ENCODE measurements at places on chromosomes 7 and 10.

DNA sequence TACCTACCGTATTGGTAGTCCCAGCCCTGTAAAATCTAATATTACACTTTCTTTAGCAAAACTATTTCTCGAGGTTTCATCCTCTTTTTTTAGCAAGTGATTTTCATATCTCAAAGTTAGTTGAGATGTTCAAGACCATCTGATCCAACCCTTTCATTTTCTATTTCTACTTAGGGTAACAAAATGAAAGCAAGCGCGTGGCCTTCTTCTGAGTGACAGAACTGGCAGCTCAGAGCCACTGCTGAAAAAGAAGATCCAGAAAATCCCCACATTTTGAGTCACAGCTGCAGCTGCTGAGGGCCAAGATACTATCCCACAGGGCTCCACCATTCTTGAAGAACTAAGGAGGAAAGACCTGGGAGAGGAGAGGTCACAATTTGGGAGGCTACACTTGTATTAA lies 24.8 kb upstream of the ZNF800 start:
- no peak for DNase-seq

GRCh38 chr10:31646519-31646918 lies 282.1 kb downstream of the ARHGAP12 start:
- no peak for DNase-seq

DNA sequence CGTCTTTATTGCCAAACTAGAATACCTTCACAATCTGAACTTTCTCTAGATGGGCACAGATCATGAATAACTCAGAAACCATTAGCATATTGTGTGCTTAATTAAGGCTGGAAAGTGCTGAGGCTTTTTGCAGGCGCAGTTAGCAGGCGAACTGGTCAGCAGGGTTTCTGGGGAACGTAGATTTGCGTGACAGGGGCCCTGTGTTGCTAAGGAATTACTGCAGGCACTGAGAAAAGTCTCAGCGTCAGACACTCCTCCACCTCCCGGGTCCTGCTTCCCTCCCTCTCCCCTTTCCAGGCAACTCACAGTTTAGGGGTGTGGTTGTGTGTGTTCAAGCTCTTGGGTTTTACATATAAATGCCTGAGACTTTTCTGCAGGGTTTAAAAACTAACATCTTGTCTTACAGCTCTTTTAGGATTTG lies 2.2 kb downstream of the MAP3K8 start:
- DNase-seq: no peak

GRCh38 chr10:130074639-130075038 lies 36.0 kb downstream of the C10orf143 start:
- no peak for DNase-seq

DNA sequence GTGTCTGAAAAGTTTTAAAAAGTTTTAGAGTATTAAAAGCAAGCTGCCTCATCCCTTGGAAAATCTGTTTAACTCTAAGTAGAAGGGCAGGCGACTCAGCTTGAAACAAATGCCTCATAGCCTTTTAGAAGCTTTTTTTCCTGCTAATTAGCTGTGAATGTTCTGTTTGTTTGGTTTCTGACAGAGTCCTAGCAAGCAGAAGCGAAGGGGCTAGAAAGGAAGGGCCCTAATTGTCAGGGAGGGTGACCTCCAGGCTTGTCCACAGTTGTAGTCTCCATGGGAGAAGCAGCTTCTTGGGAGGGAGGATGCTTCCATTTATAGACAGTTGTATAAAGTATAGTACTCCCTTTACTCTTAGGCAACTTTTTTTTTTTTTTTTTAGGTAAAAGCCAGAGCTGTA lies 90.9 kb downstream of the DNAJC1 start:
- no peak for DNase-seq

DNA sequence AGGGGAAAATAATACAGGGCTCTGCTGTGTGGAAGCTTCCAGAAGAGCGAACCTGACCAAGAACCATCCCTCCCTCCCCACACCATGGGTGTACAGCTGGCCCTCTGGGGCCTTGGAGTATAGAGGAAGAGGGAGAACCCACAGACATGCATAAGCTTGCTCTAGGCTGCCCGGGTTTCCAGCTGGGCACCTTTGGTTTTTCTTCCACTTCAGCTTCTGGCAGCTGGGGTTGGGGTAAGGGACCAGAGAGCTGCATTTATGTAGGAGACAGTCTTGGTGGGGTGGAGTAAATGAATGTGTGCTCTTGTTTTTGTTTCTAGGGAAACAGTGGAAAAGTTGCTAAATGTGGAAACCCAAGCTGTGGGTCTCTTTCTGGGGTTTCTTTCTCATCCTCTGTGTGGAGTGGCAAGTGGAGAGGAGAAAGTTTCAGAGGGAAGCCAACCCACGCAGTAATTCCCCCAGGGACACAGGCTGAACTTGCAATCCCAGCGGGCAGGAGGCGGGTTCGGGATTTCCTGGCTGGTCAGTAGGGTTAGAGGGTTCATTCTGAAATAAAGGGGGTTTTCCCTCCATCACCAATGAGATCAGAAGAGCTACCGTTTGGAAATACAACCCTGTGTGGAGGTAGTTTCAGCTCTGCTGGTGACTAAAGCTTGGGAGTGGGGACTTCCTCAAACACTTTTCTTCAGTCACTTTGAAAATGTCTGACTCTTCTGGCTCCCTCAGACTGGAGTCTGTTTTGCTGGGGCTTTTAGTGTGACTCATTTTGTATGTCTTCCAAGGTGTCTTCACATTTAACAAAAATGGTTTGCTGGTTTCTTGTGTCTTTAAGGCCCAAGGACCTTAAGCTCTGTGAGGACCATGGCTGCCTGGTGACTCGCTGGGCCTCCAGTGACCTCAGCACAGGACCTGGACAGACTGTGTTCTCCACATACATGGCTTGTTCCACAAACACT lies 22.2 kb upstream of the SRGN start:
- peak; percentile 39 for DNase-seq

DNA sequence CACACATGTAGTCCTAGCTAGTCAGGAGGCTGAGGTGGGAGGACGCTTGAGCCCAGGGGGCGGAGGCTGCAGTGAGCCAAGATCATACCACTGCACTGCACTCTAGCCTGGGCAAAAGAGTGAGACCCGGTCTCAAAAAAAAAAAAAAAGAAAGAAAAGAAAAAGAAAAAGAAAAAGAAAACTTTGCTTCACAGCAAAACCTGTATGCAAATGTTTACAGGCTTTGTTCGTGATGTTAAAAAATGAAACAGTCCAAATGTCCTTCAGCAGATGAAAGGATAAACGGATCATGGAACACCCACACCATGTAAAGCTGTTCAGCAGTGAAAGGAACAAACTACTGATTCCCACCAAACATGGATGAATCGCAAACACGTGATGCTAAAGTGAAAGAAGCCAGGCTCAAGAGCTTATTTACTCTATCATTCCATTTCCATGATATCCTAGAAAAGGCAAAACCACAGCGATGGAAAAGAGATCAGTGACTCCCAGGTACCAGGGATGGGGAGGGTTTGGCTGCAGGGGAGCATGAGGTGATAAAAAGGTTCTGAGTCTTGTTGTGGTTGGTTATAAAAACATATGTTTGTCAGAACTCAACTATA lies 15.1 kb downstream of the LRRC20 start:
- no peak for DNase-seq

DNA sequence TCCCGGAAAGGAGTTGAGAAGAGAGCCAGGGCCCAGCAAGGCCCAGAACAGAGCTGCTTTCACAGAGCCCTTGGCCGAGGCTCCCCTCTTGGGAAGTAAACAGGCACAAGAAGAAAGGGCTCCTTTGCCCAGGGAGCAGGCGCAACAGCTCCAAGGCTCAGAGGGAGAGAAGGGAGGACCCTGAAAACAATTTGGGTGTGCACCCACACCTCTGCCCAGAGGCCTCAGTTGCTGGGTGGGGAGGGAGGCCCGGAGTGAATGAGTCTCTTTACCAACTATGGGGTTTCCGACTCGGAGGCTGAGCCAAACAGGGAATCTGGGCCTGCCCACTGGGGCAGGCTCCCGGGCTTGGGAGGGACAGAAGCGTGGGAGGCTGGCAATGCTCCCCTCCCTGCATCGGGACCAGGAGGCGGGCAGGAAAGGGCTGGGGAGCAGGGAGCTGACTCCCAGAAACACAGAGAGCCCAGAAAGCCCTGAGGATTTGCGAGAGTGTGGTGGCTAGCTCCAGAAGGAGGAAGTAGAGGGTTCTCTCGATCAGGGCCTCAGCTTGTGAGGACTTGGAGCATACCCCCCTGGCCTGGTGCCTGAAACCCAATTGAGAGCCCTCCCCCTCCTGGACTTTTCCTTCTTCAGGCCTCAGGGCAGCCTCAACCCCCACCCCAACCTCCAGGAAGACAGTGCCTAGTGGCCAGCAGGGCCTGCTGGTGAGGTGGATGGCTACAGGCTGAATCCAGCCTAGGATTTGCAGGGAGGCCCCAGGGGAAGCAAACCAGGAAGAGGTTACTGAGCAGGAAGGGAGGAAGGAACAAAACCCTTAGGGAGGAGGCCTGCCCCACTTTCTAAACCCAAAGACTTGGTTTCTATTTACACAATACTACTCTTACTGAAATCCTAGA lies 6.2 kb downstream of the C10orf105 start:
- DNase-seq: peak; percentile 54

- no peak for DNase-seq
Observed at GRCh38 chr10:127563718-127564553, 14.8 kb downstream of the NPS start.

DNA sequence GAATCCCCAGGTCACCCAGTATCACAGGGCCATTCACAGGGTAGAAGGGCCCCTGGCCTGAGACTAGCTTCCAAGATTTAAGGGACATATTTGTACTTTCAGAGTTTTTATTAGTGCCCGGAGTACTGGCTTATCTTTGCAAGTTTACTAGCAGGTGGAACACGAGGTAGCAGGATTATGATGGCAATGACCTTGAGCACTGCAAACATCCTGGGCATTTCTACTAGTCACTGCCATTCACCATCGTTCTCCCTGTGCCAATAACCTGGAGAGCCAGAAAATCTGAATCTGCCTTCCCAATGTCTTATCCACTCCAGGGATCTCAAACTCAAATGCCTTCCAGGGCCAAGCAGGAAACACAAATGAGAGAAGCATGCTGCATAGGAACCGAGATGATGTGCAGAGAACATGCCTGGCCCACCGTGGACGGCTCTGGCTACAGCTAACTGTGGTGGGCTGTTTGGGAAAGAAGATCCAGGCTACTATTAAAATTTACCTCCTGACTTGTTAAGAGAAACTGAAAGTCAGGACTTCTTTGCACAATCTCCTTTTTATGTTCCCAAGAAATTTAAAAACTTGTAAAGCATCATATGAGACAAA lies 16.7 kb downstream of the FAM53B start:
- DNase-seq: no peak

- DNase-seq: no peak
Observed at GRCh38 chr7:28835800-28836199, 122.3 kb downstream of the TRIL start.

- peak; percentile 19 for DNase-seq
Observed at GRCh38 chr7:128122576-128123290, 91.5 kb upstream of the LRRC4 start.

DNA sequence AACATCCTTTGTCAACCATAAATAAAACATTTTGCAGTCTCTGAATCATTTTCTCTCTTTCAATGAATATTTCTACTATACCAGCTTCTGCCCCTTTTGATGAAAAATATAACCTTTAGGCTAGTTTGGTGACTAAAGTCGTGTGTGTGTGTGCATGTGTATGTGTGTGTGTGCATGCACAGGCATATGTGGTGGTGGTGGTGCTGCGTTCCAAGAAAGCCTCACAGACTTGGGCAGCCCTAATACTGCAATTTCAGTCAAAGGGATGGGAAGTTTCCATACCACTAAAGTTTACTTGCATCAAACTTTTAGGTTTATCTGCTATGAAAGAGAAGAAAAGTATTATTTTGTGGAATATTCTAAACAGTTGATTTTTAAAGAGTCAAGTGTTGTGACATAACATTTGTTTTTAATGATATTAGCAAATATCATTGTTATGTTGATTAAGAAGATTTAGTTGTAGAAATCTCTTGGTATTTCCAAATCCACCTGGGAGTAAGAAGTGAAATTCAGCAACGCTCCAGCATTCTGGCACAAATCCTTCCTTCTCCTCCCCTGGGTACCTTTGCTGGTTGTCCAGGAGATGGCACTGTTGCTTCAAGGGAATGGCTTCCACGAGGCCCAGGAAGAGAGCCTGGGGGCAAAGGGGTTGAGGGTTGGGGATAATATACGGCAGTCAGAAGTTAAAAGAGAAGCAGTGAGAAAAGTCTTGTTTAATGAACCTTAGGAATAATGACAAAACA lies 41.5 kb downstream of the ASB4 start:
- DNase-seq: no peak

DNA sequence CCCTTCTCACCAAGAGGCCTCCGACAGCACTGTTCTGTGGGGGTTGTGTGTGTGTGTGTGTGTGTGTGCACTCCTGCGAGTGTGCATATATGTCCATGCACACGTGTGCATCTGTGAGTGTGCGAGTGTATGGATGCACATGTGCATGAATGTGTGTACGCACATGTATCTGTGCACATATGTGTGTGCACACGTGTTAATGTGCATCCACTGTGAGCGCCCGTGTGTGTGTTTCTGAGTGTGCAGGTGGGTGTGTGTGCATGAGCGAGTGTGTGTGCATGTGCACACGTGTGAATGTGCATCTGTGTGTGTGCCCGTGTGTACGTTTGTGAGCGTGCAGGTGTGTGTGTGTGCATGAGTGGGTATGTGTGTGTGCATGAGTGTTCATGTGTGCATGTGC lies 48.5 kb upstream of the FOXL3 start:
- no peak for DNase-seq

DNA sequence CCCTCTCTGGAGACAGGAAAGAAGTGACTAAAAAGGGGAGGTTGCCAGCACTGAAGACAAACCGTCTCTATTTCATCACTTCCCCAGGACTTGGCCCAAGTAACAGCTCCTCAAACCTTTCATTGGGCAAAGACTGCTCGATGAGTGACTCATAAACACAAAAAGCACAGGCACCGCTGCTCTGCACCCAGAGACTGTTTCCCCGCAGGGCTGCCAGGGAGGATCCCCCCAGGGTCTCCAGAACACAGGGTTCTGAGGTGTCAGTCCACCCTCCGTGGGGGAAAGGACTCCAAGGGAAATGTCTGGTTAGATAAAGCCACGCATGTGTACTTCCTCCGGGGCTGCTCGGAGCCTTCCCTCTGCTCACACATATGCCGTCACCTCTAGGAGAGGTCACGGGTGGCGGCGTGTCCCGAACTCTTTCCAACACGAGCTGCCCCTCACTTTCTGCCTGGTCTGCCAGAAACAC lies 59.9 kb downstream of the INSIG1 start:
- DNase-seq: peak; percentile 83

- DNase-seq: no peak
Observed at GRCh38 chr10:20686015-20686635, 211.0 kb downstream of the NEBL start.

GRCh38 chr10:118708571-118708970 lies 46.2 kb downstream of the CACUL1 start:
- no peak for DNase-seq

- no peak for DNase-seq
Observed at GRCh38 chr7:104843198-104843597, 170.8 kb upstream of the KMT2E start.

DNA sequence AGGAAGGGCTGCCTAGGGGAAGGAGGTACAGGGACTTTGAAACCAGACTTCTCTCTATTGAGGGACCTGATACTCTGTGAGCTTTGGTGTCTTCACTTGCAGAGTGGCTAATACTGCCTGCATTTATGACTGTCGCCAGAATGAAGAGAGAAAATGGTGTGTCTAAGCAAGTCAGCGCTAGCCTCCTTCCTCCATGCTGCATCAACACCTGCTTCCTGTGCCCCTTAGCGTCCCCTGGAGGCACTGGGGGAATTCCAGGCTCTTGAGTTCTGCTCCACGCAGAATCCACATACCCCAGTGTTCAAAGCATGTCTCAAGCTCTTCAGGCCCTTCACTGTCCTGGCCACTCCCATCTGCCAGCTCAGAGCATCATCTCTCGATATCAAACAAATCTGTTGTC lies 140.5 kb downstream of the PKD1L1 start:
- DNase-seq: no peak

Data from SIG-M5 (cell line).